ENCODE measurements at places on chromosomes 16 and 17. TPM values are rescaled to one million over a fixed set of nuclear protein-coding genes. Genes with fewer than 3 reads are reported as not detected.

Gene ZP2
- not detected for polyA plus RNA-seq

DNA sequence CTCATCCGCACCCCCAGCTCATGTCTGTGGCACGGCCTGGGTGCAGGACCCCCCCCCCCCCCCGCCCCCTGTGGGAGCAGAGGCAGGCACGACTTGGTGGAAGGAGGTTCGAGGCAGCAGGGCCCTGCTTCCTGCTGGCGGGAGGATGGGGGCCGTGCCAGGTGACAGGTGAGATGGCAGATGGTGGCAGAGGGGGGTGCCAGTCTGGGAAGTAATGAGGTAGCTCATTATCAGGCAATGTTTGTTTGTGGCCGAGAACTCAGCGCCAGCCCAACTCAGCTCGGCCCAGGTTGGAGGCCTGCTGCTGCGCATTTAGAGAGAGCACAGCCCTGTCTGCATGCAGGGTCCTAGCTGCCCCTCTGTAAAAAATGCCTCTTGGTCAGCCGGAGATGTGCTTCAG lies 40.1 kb upstream of the JPH3 start:
- no peak for DNase-seq

- no peak for DNase-seq
Measured at GRCh38 chr17:74157366-74157765, 46.1 kb upstream of the RPL38 start.

- no peak for DNase-seq
Measured at GRCh38 chr16:86436466-86437185, 73.7 kb upstream of the FOXF1 start.

Gene ZG16
- not detected for polyA plus RNA-seq

Gene MRPL12
- polyA plus RNA-seq: 63.0 TPM

- DNase-seq: no peak
Measured at GRCh38 chr16:55155815-55156214, 168.2 kb upstream of the IRX6 start.

Gene CD300LB
- not detected for polyA plus RNA-seq

DNA sequence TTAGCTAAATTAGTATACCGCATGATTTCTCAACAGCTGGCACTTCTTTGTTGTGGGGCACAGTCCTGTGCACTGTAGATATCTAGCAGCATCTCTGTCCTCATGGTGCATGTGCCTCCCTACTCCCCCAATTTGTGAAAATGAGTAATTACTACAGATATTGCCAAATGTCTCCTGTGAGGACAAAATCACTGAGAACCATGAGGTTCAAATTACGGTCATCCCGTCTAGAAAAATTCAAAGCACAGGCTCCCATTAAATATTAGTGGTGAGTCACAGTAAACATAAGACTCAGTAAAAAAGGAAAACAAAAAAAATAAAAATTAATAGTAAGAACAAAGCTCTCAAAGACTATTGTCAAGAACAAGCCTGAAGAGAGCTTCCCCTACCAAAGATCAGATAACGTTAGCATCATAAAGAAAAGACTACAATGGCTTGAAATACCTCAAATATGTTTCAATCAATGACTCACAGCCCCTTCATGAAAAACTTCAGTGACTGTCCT lies 57.8 kb downstream of the STH start:
- DNase-seq: peak; percentile 74

GRCh38 chr17:81045590-81046095 lies 10.7 kb downstream of the BAIAP2 start:
- no peak for DNase-seq

- no peak for DNase-seq
Measured at GRCh38 chr17:70158591-70158990, 10.7 kb upstream of the KCNJ2 start.

GRCh38 chr17:77842528-77843147 lies 115.9 kb upstream of the TNRC6C start:
- DNase-seq: no peak

GRCh38 chr16:29959293-29959692 lies 2.6 kb upstream of the TMEM219 start:
- no peak for DNase-seq

DNA sequence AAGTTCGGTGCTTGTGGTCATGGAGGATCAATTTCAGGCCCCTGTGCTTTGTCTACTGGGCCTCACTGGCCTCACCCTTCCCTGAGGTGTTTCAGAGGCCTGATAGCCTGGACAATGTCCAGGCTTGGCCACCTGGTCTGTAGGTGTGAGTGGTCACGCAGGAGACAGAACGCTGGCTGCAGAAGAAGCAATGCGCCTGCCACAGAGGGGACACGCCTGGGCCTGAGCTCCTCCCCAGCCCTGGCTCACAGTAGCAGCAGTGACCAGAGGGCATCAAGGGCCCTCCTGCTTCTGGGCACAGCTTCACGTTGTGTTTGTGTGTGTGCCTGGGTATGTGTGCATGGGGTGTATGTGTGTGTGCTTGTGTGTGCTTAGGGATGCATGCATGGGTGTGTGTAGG lies 1.9 kb upstream of the PITPNM3 start:
- DNase-seq: no peak

Gene CCL14
- not detected for polyA plus RNA-seq

- DNase-seq: no peak
Measured at GRCh38 chr17:54536306-54536705, 364.3 kb upstream of the TOM1L1 start.

Gene LRRC37A2
- 5.7 TPM for polyA plus RNA-seq

Gene NT5C
- polyA plus RNA-seq: 61.8 TPM

GRCh38 chr16:75566040-75566757 lies at the start of gene GABARAPL2:
TSS of gene GABARAPL2 (plus strand) at chr16:75566379. CDS start at chr16:75566487, 108 bp downstream.
- no peak for DNase-seq

DNA sequence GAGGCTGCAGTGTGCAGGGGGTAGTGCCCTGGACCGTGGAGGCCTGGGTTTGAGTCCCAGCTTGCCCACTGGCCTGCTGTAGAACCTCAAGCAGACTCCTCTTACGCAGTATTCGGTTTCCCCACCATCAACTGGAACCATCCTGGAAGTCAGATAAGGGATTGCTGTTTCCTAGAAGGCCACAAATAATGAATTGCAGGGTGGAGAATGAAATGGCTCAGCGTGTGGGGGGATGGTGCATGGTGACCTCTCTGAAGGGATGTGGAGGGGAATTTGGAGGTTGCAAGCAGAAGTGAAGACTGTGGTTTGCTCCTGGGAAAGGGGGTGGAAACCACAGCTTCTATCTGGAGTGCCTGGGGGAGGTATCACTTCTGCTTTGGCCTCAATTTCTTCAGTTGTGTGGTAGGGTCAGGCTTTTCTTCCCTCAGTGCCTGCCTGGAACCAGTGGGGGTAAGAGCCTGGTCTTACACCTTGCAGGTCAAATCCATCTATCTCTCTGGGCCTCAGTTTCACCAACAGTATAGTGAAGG lies 1.7 kb downstream of the ADGRG5 start:
- no peak for DNase-seq

DNA sequence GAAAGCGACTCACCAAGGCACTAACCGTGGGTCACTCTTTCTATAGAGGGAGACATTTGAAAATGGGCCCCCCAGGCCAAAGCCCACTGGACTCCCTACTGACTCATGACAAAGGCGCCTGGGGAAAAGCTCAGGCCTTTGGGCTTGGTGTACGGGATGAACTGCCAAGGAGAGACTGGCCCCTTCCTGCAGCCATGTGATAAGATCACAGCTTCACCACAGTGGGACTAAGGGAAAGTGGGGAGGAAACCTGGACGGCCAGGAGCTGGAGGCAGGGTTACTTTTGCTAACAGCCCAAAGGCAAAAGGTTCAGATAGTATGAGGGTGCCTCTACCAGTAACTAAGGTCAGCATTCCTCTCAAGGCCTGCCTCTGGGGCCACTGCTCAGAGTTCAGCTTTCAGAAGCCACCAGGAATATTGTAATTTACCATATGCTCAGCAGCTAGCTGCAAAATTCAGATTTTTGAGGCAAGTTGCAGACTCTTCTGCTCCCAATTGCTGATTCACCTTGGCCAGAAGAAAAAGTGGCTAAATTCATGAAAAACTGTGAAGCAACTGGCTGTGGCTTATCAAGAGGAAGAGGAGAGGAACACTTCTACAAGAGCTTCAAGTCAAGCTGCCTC lies 37.1 kb upstream of the SLC25A19 start:
- DNase-seq: no peak

- DNase-seq: no peak
Measured at GRCh38 chr16:27433636-27434035, 31.7 kb downstream of the IL21R start.

Measured in BJ (cell line).